ENCODE measurements at places on chromosomes 13 and 19.

GRCh38 chr19:29671393-29672160 lies 6.3 kb downstream of the PLEKHF1 start:
- DNase-seq = no peak

GRCh38 chr13:112891477-112892401 lies 77.3 kb upstream of the MCF2L start:
- DNase-seq = no peak

DNA sequence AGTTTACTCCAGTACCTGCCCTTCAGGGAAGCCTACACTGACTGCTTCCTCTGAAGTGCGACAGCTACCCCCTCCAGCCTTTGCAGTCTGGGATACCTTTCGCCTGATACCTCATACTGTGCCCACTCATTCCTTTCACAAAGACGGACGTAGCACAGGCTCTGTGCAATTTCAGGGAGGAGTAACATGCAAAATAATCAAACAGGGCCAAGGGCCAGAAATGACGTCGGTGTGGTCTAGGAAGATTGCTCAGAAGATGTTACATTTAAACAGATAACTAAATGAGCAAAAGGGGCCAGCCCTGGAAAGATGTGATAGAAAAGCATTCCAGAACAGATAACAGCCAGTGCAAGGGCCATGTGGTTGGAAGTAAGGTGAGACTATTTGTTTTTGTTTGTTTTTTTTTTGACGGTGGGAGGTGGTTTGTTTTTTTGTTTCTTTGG lies 6.6 kb upstream of the DDX39A start:
- no peak for DNase-seq

DNA sequence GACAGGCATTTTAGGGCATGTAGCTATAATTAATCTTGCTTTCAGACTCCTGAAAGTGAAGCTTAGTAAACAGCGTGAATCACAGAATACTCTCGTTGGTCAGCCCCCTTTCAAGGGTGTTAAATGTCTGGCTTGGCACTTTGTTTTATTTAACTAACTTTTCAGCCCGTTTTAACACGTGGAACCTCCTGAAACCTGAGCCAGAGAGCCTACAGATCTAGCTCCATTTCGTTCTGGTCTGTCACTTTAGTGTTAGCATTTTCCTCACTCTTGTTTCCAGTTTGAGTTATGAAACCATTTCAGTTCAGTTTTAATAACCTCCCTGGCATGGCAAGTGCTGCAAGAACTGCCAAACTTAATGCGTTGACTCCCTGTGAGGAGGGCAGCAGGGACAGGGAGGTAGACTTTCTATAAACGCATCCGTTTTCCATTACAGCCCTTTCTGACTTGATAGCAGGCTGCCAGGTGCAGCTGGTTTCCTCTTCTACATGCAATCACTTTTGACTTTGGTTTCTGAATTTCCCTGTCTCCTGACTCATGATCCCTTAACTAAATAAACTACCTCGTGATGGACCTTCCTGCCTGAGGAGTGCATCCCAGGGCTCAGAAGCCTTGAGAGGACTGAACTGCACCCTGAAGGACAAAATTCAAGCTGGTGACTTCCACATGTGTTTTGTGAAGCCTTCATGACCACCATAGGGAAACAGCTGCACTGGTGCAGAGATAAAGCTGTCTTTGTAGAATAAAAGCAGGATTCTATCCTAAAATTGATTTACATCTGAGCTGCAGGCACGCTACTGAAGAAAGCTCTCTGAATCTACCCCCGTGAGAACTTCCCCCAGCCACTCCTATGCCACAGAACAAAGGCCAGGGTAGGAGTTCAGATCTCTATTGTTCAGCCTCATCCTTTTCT lies 192.6 kb downstream of the DLEU7 start:
- no peak for DNase-seq

GRCh38 chr19:15671891-15672579 lies 852 bp upstream of the CYP4F12 start:
- DNase-seq = no peak

GRCh38 chr19:46288896-46289588 lies 7.8 kb upstream of the HIF3A start:
- DNase-seq = no peak

DNA sequence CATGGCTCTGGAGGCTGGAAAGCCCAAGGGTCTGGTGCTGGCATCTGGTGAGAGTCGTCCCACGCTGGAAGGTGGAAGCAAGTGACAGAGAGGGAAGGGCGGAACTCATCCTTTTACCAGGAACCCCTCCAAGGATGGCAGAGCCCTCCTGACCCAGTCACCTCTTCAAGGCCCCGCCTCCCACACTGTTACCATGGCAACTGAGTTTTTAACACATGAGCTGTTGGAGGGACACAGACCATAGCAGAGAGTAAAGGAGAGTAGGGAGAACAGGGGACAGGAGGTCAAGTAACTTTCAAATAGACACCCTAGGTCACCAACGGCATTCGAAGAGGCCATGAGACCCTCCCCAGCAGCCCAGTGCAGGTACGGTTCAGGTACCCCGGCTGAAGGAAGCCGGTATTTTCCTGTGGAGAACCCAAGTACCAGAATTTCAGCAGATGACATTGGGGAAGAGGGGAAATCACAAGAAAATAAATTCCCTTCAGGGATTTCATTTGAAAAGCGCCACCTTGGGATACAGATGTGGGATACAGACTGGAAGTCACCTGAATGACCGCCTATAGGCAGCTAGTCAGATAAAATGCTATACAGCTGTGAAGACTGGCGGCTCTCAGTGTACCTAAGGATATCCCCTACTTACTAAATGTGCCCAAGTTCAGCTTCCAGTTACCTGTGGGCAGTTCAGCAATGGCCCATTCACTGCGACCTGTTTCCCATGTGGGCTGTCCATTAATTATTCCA lies 8.0 kb downstream of the IL17D start:
- DNase-seq = no peak

- DNase-seq = no peak
These were observed 20.8 kb upstream of the EBI3 start for GRCh38 chr19:4208385-4209094.

DNA sequence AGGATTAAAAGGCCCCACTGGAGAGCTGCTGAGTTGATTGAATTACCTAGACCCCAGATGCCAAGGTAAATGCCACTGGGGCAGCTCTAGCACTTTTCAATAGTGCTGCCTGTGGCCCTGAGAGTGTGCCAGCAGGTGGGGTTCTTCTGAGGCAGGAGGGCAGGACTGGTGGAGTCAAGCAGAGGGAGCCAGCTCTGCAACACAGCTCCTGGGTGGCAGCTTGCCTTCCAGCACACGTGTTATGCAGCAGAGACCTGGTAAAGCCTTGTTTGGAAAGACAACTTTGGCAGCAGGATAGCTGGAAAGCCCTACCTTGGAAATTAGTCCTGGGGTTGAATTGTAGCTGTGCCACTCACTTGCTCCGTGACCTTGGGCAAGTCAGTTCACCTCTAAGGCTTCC lies 306.6 kb downstream of the ATP8A2 start:
- DNase-seq = no peak

- DNase-seq = no peak
These were observed 1.1 kb downstream of the COMP start for GRCh38 chr19:18789883-18790565.

- DNase-seq = no peak
These were observed 210.7 kb upstream of the SLC10A2 start for GRCh38 chr13:103276775-103277498.
